ENCODE measurements at places on chromosomes 2 and 18.

GRCh38 chr2:68880213-68880612, 9.0 kb upstream of the BMP10 start:
- DNase-seq = no peak

- DNase-seq = no peak
Measured at GRCh38 chr2:198478361-198478760, 674.0 kb downstream of the PLCL1 start.

- no peak for DNase-seq
Measured at GRCh38 chr2:160974803-160975202, 185.4 kb upstream of the TANK start.

- no peak for DNase-seq
Measured at GRCh38 chr18:51164761-51165281, 32.7 kb downstream of the MEX3C start.

DNA sequence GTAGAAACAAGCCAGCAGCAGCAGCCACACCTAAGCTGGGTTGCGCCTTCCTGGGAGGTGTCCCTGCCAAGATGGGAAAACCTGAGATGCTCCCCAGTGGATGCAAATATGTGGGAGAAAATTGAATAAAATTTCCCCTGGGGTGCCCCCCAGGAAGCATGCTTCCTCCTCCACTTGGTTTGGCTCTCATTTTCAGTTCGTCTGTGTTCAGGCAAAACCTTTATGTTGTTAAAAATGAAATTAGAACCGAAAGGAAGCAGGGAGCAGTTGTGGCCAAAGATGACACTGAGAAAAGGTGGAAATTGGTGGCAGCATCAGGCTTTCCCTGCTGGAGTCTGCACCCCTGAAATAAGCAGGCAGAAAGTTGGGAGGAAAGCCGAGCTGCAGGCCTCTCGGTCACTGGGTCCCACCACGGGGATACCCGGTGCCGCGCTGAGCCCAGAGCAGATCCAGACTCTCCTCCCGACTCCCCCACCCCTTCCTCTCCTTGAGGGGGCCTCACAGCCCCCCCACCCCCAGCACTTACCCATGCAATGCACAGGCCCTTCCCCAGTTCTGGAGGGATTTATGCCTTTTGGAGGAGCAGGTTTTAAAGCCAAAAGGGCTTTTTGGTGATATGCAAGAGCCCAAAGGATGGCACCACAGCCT, 267.7 kb upstream of the SPRED2 start:
- DNase-seq = no peak

DNA sequence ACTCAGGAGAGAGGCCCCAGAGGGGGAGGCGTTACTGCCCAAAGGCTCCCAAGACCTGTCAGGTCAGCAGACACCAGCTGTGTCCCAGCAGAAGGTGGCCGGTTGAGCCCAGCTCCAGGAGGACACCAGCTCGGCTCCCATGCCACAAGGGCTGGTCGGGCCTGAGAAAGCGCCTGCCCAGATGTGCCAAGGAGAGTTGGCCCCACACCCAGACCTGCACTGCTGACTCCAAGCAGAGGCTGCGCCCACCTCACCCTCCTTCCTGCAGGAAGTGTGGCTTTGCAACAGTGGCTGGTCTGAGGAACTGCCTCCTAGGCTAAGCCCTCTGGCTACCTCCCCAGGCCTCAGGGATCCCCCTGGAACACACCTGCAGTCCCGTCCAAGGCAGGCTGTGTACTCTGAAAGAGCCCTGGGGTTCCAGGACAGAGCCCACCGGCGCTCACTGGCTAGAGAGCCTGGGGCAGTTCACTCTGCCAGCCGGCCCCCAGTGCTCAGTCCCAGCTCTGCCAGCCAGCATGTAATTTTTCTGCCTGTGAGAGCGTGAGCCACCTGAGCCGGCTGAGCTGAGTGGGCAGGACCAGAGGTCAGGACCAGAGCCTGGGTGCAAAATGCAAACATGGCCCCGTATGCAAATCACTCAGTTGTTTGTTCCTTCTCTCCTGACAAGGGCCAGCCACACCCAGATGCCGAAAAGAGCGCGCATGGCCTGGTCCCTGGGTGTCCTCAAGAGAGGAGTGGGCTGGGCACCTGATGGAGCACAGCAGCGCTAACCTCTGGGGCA, 36.9 kb upstream of the PTMA start:
- no peak for DNase-seq

DNA sequence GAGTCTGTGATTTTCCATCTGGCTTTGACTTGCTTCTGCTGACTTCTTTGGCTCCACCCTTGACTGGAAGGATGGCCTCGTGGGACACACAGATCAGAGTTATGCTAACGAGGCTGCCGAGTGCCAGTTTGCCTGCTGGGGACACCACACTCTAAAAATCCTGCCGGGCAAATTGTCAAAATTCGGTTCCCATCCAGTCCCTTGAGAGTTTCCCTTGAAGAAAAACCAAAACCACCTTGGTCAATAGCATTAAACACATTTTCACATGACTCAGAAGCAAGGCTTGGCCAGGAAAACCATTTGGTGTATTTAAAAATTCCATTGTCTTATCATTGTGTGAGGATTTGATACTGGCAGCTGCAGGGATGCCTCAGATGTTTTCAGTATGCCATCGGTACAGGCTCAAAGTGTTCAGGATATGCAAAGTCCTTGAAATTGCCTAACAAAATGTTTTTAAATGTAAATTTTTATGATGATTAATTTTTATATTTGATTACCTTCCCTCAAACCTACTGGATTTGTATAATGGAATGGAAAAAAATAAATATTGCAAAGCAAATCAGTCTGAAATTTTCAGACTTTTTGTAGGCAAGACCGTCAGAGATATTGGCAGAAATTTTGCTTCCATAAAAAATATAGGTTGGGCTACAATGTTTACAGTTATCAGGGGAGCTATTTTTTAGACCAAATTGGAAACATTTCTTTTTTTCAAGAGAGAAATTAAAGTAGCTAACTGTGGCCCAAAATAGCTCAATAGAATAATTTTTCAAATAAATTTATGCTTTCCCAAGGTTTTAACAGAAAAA, 41.6 kb downstream of the KCNE4 start:
- DNase-seq = no peak

- no peak for DNase-seq
Measured at GRCh38 chr2:236934656-236935055, 151.0 kb upstream of the COPS8 start.

DNA sequence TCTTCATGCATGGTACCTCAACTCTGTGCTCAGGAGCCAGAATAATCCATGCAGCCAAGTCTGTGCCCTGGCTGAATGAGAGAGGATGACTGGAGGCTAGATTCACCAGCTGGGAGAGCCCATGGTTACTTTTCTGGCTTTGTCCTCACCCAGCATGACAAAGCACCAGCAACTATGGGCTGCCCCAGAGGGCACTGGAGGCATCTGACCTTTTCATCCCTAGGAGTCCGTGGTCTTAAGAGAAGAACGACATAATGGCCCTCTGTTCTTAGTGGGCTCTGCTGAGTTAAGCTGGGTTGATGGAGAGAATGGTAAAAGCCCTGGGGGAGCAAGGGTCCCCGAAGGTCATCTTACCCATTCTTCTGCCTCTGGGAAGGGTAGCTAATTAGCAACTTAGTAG, 54.6 kb upstream of the TNP1 start:
- no peak for DNase-seq

- DNase-seq = no peak
Measured at GRCh38 chr2:143928613-143929012, 591.3 kb downstream of the ZEB2 start.

GRCh38 chr18:24227977-24228666, 89.3 kb downstream of the CABYR start:
- no peak for DNase-seq

GRCh38 chr2:186365406-186365805, 120.7 kb upstream of the ZC3H15 start:
- DNase-seq = no peak

DNA sequence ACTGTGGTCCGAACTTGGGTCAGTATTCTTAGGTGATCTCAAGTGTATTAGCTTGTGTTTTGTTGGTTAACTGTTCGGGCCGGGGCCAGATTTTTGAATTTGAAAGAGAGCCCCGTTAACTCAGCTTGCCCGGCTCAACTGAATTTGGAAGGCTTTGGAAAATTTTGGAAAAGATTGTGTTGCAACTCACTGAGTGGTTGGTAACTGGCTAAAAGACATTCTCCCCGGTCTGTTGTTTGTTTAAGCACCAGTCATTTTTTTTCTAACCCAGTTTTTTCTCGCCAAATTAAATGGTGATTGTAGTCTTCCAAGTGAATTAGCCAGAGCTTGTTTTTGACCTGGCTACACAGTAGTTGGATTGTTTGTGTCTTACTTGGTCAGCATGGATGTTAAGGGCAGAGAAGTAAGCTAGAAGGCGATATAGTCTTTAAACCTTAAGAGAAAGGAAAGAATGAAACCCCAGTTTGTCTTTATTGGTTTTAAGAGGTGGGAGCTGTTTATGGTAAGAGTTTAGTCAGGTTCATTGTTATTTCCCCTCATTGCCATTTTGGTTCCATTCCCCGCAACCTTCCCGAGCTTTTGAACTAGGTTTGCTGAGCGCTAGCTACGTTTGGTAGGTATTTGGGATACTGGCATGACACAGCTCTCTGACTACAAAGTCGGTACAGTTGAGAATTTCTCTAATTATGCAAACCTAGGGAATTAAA, 2.4 kb downstream of the MAP4K4 start:
- DNase-seq = no peak

DNA sequence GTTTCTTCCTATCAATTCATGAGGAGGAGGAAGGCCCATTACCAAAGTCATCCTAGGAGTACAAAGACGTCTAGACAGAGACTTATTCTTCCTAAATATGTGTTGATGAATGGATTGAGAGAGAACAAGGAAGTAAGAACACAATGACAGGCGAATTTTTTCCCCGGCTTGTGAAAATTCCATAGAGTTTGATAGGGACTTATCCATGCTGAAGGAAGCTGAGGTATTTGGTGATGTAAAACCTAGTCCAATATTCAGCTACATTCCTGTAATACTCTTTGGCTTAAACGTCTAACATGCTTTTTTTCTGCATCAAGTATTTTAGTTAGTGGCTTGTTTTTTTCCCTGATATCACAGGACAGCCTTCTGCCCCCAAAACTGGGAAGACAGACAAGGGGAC, 121.9 kb upstream of the MYT1L start:
- DNase-seq = no peak

GRCh38 chr2:180334514-180334913, 327.4 kb upstream of the CWC22 start:
- DNase-seq = no peak

DNA sequence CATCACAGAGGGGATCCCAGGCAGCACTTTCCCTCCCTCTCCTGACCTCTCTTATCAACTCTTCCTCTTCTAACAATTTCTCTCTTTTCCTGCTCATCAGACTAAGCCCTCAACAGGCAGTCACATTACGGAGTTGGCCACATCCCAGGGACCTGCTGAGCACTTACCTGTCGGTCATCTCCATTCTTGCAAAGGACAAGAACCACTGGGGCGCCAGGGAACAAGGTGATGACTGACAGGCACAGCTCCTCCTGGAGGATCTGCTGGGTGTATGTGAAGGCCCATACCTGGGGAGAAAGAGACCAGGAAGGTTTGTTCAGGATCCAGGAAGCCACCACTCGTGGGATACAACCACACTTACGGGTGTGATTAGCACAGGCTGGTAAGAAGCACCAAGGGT, 104.8 kb upstream of the CAPN13 start:
- DNase-seq = no peak

DNA sequence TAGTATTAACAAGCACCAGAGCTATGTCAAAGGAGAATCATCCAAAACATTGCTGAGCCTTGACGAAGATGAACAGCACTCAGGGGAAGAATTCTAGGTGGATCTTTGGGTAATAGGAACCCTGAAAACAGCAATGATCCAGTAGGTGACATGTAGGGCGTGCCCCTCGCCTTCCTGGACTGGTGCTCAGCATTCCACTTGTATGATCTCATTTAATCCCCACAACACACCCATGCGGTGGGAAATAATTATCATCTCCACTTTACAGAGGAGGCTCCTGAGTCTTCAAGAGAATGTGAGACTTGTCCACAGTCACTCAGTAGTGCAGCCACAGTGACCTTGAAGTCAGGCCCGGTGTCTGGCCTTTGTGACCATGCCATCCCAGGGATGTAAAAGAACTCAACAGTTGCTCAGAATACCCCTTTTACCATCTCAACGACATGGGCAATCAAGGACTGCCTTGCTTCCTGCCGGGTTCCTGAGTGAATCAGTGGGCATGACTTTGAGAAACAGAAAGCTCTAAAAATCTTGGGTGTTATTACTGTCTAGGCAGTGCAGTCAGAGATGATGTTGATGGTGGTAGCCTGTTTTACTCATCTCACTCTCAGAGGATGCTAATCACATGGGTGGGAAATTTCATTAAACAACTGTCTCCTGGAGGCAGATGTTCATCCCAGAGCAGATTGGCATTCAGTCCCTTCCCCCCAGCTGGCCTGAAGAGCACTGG, 161.6 kb downstream of the BCL11A start:
- no peak for DNase-seq

- no peak for DNase-seq
Measured at GRCh38 chr2:215861607-215862350, 151.6 kb downstream of the MREG start.

- no peak for DNase-seq
Measured at GRCh38 chr18:43735570-43735969, 458.3 kb upstream of the SYT4 start.

DNA sequence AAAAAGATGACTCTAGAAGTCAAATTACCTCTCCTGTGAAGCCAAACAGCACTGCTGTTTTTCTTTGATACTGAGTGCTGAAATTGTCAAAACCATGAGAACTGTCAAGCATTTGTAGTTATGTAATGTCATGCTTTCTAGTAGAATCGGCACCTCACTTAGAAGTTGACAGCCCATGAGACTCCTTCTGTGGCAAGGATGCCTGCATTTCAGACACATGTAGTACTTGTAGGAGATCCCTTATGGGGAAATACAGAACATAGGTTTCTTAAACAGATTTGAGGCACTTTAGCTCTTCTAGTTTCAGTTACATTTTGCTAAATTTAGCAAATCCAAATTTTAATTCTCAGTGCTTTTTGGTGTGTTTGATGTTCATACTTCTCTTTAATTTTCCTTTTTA, 15.7 kb downstream of the ZNF407 start:
- DNase-seq = no peak

DNA sequence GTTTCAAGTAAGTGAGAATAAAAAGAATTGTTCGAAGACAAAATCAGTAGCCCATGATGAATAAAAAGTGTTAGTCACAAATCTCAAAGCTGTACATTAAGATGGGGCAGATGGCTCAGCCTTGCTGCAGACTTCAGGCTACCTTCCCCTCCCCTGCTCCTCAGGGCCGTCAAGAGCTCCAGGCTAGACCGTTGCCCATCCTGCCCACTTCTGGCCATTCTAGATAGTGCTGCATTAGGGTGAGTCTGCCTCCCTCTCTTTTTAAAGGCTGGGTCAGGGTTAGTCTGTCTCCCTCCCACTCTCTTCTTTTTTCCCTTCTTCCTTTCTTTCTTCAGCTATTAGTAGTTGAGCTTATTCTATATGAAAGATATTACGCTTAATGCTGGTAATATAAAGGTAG, 86.0 kb downstream of the MAPRE2 start:
- no peak for DNase-seq

Data from brain pericyte (primary cell).